ENCODE measurements at places on chromosomes 5 and 9. TPM values are rescaled to one million over a fixed set of nuclear protein-coding genes. Genes with fewer than 3 reads are reported as not detected.

- H3K27ac ChIP-seq: no peak overlapping the region
- H3K36me3 ChIP-seq: no peaks in the 10 kb centered on the region
- no peak overlapping the region for H3K4me3 ChIP-seq
- peak; percentile 27 for DNase-seq
- H3K27me3 ChIP-seq: no peaks in the 10 kb centered on the region
Measured at GRCh38 chr5:40483316-40483715, 196.4 kb upstream of the PTGER4 start.

DNA sequence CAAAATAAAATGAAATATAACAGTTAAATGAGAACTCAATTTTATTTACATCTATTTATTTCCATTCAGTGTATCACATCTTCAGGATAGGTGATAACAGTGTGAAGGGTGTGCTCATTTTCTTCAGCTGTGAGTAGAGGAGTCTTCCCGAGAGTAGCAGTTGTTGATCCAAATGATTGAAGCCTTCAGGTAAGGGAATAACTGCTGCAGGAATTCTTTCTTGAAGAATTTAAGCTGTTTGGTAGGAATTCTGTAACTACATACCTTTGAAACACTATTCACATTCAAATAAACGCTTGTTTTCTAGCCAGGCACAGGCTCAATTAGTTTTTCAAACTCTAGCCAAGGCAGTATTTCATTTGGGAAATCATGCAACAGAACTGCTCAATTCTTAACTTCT lies 15.3 kb downstream of the SRP19 start:
- H3K36me3 ChIP-seq: peaks cover 5% of the 10 kb centered on the region
- H3K27me3 ChIP-seq: no peaks in the 10 kb centered on the region
- peaks cover 4% of the 10 kb centered on the region for H3K4me1 ChIP-seq
- H3K27ac ChIP-seq: peak overlapping the region; percentile 26
- no peak overlapping the region for H3K4me3 ChIP-seq

- DNase-seq: no peak
- peaks cover 2% of the 10 kb centered on the region for H3K4me1 ChIP-seq
- H3K27ac ChIP-seq: no peak overlapping the region
- H3K36me3 ChIP-seq: no peaks in the 10 kb centered on the region
- no peak overlapping the region for H3K4me3 ChIP-seq
Measured at GRCh38 chr5:117082977-117083376, 508.4 kb upstream of the SEMA6A start.

DNA sequence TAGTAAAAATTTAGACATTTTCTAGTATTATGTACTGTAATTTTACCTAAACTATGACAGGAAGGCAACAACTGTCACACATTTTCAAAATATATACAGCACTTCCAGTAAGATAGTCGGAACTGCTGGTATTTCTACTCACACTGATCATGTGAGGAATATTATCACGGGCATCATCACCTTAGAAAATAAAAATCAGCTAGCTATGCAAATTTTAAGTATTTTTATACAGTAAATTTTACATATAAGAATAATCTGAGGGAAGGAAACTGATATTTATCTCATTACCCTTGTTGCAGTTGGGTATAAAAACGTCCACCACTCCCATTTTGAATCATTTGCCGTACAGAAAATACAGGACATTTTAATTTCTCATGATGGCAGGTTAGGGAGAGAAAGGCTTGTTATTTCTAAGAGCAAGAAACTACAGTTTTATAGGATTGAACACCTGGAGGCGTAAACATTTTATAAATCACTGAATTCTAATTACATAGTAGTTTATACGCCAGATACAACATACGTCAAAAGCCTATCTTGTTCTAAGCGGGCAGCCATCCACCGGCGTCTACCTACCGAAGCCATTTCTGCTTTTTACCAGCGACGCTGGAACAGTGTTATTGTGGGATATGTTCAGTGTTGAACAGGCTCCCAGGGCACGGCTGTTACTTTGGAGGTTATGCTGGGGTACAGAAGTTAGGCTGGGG lies 729 bp upstream of the TNPO1 start:
- peak overlapping the region; percentile 75 for H3K4me3 ChIP-seq
- peaks cover 21% of the 10 kb centered on the region for H3K4me1 ChIP-seq
- peak overlapping the region; percentile 98 for H3K27ac ChIP-seq
- no peak for DNase-seq

The ZNF483 gene
- 4.5 TPM for total RNA-seq

Measured in cardiac muscle cell (in vitro differentiated cells and primary cell).